ENCODE measurements at places on chromosomes 3 and 15.

- DNase-seq: no peak
Observed at GRCh38 chr15:73924171-73924921, 1.9 kb upstream of the LOXL1 start.

DNA sequence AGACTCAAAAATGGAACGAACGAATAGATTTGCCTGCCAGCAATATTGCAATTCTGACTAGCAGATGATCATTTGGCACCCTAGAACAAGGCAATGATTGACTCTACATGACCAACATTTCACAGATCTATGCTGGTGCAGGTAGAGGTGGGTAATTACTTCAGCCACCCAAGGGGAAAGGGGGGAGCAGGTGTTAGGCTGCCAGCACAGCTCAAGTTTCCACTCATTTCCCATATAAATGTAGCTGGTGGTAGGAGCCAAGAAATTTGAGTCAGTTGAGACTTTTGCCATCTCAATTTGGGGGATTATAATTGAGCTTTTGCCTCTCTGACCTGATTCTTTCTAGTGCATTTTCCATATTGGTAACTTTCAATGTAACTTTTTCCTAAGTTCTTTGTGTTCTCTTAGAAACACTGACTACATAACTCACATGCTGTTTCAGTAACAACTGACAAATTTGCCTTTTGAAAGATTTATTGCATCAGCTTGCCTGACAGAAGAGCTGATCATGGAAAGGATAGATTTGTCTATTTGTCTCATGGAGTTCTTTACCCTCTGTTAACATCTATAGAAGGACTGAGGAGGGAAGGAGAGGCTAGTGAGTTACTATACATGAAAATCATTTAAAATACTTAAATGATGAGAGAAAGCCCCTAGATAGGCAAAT, 902.5 kb downstream of the ZPLD1 start:
- DNase-seq: no peak

DNA sequence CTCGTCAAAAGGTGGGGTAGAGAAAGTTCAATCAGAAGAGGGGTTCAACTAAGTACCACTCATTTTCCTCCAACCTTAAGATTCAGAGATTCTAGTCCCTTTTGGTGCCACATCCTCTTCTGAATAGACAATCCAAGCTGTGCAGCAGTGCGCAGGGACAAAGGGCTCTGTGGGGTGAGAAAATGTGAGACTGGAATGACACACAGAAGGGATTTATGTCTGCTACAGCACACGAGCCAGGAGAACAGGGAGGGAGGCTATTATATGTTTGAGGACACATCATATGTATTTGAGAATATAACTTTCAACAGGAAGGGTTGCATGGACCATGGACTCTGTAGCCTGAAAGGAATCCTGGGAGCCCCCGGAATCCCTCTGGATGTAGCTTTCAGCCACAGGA, 33.0 kb downstream of the LSM3 start:
- no peak for DNase-seq

DNA sequence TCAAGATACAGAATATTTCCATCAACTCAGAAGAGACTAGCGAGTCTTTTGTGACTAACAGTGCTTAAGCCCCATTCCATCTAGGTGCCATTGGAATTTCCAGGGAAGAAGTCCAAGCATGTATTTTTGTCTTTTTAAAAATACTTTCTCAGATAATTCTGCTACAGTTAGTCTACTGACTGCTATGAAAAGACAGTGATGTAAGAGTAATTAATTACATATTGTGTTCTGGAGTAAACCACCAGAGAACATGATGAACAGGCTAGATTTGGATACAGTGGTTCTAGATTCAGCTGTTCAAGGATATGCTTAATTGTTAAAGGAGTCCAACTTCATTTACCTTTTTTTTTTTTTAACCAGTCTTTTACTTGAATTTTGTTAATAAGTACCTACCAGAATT, 34.8 kb upstream of the PAK6 start:
- no peak for DNase-seq

DNA sequence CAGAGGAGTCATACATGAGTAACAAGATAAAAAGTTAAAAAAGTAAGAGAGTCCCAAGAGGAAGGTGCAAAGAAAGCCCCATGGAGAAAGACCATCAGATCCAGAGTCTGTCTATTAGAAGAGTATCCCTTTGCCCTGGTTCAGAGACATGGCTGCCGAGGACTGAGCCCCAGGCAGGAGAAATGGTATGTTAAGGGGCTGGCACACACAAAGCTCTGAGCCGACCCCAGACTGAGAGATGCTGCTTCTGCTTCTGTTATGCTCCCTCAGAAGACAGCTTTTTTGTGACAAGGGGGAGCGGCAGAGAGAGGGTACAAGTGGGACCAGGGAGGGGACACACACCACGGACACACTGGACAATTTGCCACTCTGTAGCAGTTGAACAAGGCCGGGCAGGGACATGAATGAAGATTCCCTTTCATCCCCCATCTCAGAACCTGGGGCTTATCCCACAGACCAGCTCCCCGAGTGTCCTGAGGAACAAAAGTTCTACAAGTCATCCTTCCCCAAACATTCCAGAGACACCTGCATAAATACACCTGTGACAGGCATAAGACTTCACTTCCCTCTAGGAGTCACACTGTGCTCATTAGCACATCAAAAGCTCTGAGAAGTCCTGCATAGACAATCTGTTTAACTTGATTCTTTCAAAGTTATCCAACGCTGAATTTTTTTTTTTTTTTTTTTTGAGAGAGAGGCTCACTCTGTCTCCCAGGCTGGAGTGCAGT, 161.6 kb upstream of the WNT5A start:
- DNase-seq: no peak
